Common myeloid progenitor, CD34-positive (primary cell): ENCODE measurements at places on chromosomes 3 and 15.

DNA sequence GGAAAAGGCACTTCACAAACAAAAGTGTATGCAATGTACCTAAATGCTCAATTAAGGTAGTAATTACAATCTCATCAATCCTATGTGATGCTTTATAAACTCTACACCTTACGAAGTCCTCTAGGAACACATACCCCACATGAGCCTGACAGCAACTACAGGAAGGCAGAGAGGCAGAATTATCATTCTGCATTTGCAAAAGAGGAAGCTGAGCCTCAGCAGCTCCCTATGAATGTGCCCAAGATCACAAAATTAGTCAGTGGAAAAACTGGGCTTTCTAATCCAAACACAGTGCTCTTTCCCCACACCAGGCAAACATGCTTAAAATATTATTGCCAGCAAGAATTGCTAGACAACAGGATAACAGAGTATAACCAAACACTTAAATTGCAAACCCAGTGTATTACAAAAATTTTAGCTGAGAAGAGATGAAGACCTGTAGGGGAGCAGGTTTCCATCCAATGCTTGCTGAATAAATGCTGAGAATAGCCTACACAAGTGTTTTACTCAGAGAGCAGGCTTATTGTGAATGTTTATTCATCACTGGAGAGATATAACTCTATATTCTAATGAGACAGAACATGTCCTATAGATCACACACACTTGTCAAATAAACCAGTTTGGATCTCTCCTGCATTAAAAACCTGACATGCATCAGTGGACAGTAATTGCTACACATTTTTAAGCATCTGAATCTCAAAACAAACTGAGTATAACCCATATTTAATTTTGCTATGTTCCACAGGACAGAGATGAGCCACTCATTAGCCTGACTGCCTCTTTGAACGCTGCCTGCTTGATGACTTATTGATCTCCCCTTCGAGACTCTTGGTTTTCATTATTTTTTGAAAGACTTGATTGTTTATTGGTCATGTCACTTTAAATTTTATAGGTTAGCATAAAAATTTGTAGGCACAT is 62.2 kb downstream of the PLCH1 start:
- DNase-seq, result peak; percentile 50

DNA sequence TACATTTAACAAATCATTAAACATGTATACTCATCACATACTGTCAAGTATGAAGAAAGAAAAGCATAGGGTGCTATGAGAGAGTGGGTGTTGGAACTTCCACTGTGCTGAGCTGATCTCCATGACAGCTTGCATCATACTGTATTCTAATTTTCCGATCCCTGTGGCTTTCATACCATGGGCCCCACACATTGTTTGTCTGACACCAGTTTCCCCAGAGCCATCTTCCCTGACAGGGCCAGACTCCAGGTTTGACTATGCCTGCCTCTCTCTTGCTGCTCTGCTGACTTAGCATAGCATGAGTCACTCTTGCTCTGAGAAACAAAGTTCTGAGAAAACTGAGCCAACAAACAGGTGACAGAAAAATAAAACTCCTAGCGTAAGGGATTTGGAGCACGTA is 37.0 kb upstream of the CASR start:
- no peak for DNase-seq

DNA sequence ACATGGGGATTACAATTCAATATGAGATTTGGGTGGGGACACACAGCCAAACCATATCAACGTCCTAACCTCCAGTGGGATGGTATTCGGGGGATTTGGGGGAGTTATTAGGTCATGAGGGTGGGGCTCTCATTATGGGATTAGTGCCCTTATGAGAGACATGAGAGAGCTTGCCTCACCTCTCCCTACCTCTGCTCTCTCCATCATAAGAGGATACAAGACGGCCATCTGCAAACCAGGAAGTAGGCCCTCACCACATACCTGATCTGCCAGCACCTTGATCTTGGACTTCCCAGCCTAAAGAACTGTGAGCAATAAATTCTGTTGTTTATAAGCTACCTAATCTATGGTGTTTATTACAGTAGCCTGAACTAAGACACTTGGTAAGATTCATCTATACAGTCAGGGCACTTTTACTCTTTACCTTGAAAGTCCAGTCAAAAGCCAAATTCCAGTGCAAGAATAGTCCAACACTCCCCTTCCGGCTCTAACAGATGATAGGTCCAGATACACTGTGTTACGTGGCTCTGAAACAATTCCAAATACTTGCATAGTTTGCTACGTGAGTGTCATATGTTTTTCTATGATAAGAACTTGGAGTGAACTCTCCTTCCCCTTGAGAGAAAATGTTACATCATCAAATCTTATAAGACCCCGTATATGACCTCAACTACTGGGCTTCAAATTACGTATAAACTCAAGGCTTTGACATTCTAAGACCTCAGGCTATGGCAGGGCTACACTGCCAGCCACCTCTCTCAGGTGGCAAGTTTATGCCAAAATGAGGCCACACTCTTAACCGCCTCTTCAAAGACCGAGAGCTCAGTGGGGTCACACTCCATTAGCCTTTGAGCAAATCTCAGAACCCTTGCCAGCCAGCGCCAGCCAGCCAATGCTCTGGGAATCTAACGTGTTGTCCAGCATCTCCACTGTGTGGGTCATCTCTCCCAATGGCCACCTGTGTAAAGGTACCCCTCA is 129.9 kb downstream of the XXYLT1 start:
- peak; percentile 75 for DNase-seq

DNA sequence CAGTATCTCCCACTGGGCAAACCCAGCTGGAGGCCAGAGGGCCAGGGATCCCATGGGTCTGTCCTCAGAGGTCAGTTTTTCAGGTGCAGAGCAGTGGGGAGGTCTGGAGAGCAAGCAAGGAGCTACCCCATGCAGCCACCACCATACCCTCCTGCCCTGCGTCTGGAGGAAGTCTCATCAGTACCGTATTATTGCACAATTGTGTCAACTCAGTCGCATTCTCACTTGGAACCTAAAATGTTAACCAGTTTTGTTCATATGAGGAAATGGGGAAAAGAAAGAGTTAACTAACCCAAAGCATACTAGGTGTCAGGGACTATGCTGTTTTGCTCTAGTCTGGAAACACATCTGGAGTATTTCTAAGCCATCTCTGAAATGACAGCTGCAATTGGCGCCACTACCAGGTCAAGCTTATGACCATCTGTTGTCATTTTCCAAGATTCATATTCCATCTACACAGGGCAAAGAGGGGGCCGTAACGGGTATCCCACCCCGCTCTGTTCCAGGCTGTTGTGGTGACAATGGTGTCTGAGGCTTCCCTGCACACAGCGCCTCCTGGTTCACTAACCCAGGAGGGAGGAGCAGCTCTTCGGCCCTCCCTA is 16.9 kb upstream of the APBA2 start:
- DNase-seq, result no peak

DNA sequence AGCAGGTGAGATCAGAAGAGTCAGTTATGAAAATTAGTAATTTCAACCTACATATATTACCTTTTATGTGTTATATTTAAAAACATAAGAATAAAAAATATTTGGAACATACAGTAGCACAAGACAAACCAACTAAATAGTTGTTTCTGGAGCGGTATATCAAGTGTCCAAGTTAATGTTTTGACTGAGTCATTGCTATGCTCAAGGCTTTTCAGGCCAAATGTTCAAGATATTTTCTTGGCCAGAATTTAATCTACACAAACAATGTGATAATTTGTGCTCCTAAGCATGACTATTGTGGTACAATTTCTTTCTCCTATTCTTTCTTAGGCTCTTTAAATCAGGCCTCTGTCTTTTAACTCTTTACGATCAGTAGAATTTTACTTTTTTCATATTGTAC is 412.4 kb downstream of the RAP2B start:
- no peak for DNase-seq
